ENCODE measurements at places on chromosomes 2 and 18.

GRCh38 chr2:47160660-47161059 lies 5.6 kb upstream of the STPG4 start:
- no peak for DNase-seq

DNA sequence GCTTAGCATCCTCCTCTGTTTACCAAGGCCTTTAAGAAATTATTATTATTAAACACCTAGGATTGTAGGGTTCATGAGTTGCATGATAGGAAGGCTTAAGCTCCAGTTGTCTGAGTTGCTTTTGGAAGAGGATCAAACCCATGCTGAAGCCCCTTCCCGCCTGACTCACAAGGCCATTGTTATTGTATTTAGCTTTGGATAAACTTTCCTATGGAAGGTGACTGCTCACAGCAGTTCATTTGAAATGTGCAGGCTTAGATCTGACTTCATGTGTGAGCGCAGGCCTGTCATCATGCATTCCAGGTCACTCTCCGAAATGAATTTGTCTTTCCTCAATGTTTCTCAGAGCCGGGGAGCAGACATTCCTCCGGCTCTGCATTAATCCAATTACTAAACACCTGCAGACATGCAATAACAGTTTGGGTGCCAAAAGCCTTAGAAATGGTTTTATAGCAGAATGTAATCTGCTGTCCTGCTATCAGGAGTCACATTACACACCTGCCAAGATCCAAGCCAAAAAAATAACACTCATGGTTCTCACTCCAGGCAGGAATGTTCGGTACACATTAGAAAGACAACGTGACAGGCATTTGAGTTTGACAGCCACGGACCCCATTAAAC lies 119.9 kb downstream of the OSR1 start:
- DNase-seq, result no peak

GRCh38 chr2:198901894-198902293 lies 555.8 kb downstream of the SATB2 start:
- DNase-seq, result no peak

- no peak for DNase-seq
These were observed 448.9 kb upstream of the SLC14A2 start for GRCh38 chr18:45166341-45166835.

GRCh38 chr2:231661422-231662027 lies 46.8 kb upstream of the PTMA start:
- DNase-seq, result no peak

DNA sequence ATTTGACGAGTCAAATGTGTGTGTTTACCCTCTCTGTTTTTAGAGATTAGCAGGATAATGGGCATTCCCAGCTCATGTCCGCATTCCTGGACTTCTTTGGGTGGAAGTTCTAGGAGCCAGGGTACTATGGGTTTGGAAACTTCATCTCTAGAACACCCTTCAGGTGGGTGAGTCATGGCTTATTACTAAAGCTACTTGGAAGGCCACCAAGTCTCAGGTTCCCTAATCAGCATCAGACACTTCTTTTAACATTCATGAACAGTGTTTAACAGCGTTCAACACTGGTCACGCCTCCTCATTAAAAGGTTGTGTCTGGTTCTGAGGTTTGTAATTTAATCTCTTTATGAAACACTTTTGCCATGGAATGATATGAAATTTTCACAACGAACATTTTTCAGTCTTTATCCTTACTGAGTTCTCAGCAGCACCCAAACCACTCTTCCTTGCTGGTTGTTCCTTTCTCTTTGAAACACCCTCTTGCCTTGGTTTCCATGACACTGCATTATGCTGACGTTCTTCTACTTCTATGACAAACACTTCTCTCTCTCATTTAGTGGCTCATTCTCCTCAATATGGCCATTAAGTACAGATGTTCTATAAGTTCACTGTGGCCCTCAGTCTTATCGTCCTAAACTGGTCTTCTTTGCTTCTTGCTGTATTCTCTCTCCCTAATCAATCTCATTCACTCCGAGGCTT lies 49.3 kb downstream of the MMADHC start:
- DNase-seq, result no peak

DNA sequence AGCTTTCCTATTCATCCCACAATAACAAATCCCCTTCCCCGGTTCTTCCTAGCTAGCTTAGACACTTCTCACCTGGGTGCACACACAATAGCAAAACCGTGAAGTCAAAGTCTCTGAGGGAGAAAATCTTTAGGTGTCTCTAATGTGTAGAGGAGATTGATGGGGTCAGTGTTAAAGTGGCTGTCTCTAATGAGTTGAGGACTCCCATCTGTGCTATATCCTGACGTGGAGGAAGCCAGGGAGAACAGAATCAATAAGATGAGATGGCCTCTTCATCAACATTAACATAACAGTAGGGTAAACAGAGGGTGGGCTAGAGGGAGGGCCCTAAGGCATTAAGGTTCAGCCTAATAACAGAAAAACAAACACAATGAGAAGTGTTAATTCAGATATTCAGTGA lies 120.4 kb downstream of the SLC5A7 start:
- no peak for DNase-seq

DNA sequence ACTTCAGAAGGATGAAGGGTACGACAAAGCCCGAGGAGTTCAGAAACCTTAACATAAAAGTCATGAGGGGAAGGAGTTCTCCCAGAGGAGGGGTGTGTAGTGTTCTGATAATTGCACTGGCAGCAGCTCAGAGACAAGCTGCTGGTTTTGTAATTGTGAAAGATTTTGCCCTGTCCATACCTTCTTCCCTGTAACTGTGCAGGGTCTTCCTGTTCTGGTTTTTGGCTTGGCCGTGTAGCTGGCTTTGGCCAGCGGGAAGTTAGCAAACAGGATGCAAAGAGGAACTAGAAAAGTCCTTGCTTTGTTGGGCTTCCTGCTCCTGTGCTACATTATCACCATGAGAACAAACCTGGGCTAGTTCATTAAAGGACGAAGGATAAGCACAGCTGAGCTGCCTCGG lies 160.8 kb downstream of the LPIN1 start:
- no peak for DNase-seq

DNA sequence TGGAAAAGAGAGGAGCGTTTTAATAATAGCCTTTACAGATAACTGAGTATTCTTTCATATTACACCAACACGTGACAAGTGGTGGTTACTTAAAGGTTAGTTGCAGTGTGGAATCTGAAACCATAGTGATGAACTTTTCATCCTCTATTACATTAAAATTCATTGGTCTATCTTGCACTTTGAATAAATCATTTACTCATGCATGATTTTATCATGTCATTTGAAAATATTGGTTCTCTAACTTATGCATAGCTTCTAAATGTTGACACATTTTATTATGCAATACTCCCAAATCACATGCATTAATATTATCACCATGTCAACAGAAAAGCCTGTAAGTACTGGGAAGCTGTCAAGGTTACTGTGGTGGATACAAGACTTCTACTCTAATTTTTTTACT lies 1432.2 kb downstream of the LRP1B start:
- no peak for DNase-seq

- peak; percentile 24 for DNase-seq
These were observed 1109.7 kb downstream of the SOCS6 start for GRCh38 chr18:71398531-71398930.

GRCh38 chr2:72157871-72158771 lies 10.5 kb upstream of the CYP26B1 start:
- DNase-seq, result no peak

DNA sequence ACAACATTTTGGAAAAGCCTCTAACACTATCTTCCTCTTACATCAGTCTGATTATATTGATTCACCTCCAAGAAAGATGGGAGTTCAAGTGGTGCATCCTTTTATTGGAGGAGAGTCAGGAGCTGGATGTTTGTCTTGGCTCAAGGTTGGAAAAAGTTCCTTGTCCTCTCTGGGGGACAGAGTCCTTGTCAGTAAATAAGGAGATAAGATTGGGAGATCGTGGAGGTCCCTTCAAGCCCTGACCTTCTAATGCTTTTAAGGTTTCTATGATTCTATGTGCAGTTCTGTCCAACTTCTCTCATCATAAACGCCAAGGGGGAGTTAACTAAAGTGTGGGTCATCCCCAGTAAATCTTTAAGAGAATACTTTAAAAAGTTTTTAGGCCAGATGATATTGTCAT lies 60.9 kb upstream of the CCBE1 start:
- no peak for DNase-seq

DNA sequence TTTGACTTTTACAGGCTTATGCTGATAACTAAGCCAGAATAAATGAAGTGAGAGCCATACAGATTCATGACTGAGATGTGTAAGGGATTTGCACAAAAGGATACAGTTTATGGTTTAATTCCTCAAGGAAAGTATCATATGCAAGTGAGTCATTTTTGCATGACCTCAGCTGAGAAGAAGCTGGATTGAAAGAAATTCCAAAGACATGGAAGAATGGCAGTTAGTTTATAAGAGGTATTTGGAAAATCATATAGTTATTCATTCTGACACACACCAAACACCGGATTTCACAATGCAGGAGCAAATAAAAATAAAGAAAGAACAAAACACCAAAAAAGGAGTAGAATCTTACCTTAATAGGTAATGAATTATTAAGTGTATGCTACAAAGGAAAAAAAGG lies 83.2 kb upstream of the RND3 start:
- DNase-seq, result no peak

Data from nucleus accumbens (tissue), 56 donors.